GM23338 (cell line): ENCODE measurements at places on chromosomes 1 and 21. TPM values are rescaled to one million over a fixed set of nuclear protein-coding genes. Genes with fewer than 3 reads are reported as not detected.

The ZBTB18 gene
- total RNA-seq: 12.2 and 16.5 TPM in 2 replicates

The FAM167B gene
- total RNA-seq: 0.31 TPM in 1 of 2 replicates, not detected in the other

The LAX1 gene
- total RNA-seq: not detected in 2 replicates

The MSH4 gene
- 0.24 and 0.97 TPM in 2 replicates for total RNA-seq

The ZBED6 gene
- total RNA-seq: 4.8 and 9.0 TPM in 2 replicates

The RBM34 gene
- 51.8 and 55.1 TPM in 2 replicates for total RNA-seq

The SH2D1B gene
- total RNA-seq: not detected in 2 replicates

The MTHFR gene
- total RNA-seq: 21.6 and 26.4 TPM in 2 replicates

The GJA8 gene
- total RNA-seq: not detected in 2 replicates

The DNM3 gene
- total RNA-seq: 4.6 and 12.2 TPM in 2 replicates

The KIFAP3 gene
- total RNA-seq: 3.1 and 5.2 TPM in 2 replicates

The KIAA1614 gene
- 1.8 and 2.3 TPM in 2 replicates for total RNA-seq

The CYB561D1 gene
- 2.7 and 4.4 TPM in 2 replicates for total RNA-seq

The S100A8 gene
- not detected in 2 replicates for total RNA-seq

The E2F2 gene
- total RNA-seq: 2.6 and 3.4 TPM in 2 replicates

The TMEM52 gene
- total RNA-seq: 13.4 and 19.5 TPM in 2 replicates

The HSD3B2 gene
- not detected in 2 replicates for total RNA-seq

The SEC22B gene
- 14.2 and 17.8 TPM in 2 replicates for total RNA-seq

The HOOK1 gene
- total RNA-seq: 27.6 and 28.6 TPM in 2 replicates

DNA sequence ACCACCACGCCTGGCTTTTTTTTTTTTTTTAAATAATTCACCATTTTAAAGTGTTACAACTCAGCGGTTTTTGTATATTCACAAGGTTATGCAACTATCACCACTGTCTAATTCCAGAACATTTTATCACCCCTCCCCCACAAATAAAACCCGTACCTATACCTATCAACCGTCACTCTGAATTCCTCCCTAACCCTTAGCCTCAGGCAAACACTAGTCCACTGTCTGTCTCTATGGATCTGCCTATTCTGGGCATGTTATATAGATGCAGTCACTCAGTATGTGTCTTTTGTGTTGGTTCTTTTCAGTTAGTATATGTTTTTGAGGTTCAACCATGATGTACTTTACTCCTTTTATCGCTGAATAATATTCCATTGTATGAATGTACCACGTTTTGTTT is 19.3 kb upstream of the GRHL3 start:
- H3K27me3 ChIP-seq: no peaks in the 10 kb centered on the region
- H3K4me3 ChIP-seq: no peak overlapping the region
- peaks cover 12% of the 10 kb centered on the region for H3K4me1 ChIP-seq

GRCh38 chr1:55062801-55063576 is 23.6 kb downstream of the PCSK9 start:
- no peak overlapping the region for H3K4me3 ChIP-seq
- no peaks in the 10 kb centered on the region for H3K27me3 ChIP-seq
- no peak for DNase-seq
- peaks cover 56% of the 10 kb centered on the region for H3K36me3 ChIP-seq

- no peak for DNase-seq
- no peaks in the 10 kb centered on the region for H3K27me3 ChIP-seq
- no peaks in the 10 kb centered on the region for H3K36me3 ChIP-seq
- no peak overlapping the region for H3K27ac ChIP-seq
- no peak overlapping the region for H3K4me3 ChIP-seq
Observed at GRCh38 chr1:54581621-54582035, 33.6 kb downstream of the ACOT11 start.

GRCh38 chr1:145958734-145959133 is 917 bp upstream of the LIX1L start:
- H3K36me3 ChIP-seq: no peaks in the 10 kb centered on the region
- no peak overlapping the region for H3K27ac ChIP-seq
- H3K4me1 ChIP-seq: peaks cover 22% of the 10 kb centered on the region
- H3K27me3 ChIP-seq: peaks cover 89% of the 10 kb centered on the region
- H3K4me3 ChIP-seq: 0 out of 2 replicates have a peak overlapping the region, but pooled peaks have one; percentile 72

GRCh38 chr1:168979276-168979675 is 127.2 kb upstream of the ATP1B1 start:
- H3K36me3 ChIP-seq: no peaks in the 10 kb centered on the region
- DNase-seq: no peak
- no peak overlapping the region for H3K4me3 ChIP-seq
- no peaks in the 10 kb centered on the region for H3K27me3 ChIP-seq

GRCh38 chr1:23283667-23284602 is 60.1 kb downstream of the HNRNPR start:
- DNase-seq: no peak
- no peak overlapping the region for H3K4me3 ChIP-seq
- H3K4me1 ChIP-seq: no peaks in the 10 kb centered on the region
- H3K36me3 ChIP-seq: peaks cover 22% of the 10 kb centered on the region; the same call in 1 of the 2 replicates

GRCh38 chr1:55051621-55052020 is 12.3 kb downstream of the PCSK9 start:
- no peaks in the 10 kb centered on the region for H3K27me3 ChIP-seq
- no peak for DNase-seq
- H3K27ac ChIP-seq: peak overlapping the region; percentile 50; the same call in 1 of the 2 replicates
- no peak overlapping the region for H3K4me3 ChIP-seq
- H3K4me1 ChIP-seq: no peaks in the 10 kb centered on the region; the same call in 1 of the 2 replicates

- H3K27me3 ChIP-seq: peaks cover 45% of the 10 kb centered on the region
- no peak for DNase-seq
- peaks cover 41% of the 10 kb centered on the region for H3K4me1 ChIP-seq
- H3K27ac ChIP-seq: no peak overlapping the region
- H3K4me3 ChIP-seq: peak overlapping the region; percentile 92
Observed at GRCh38 chr1:203627398-203627797, 766 bp downstream of the ATP2B4 start.

- H3K27ac ChIP-seq: no peak overlapping the region
- H3K36me3 ChIP-seq: peaks cover 9% of the 10 kb centered on the region
- DNase-seq: no peak
- H3K4me3 ChIP-seq: no peak overlapping the region
- H3K27me3 ChIP-seq: no peaks in the 10 kb centered on the region
- H3K4me1 ChIP-seq: no peaks in the 10 kb centered on the region
Observed at GRCh38 chr1:233081735-233082134, 131.3 kb downstream of the NTPCR start.

DNA sequence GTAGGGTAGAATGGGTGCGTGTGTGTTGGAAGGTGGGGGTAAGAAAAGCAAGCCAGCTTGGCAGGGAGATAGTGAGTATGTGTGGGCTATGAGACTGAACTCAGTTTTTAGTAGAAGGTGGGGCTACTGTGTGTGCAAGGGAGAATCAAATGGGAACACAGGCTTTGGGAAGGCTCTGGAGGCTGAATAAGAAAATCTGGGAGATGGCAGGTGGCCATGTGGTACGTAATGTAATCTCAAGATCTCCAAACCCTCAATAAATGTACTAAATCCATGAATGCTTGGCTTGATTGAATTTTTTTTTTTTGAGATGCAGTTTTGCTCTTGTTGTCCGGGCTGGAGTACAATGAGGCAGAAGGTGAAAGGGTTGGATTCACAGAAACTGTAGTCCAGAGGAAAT is 3.5 kb upstream of the ZSCAN20 start:
- DNase-seq: no peak
- H3K27ac ChIP-seq: no peak overlapping the region
- peaks cover 7% of the 10 kb centered on the region; the same call in 1 of the 2 replicates for H3K4me1 ChIP-seq
- H3K4me3 ChIP-seq: no peak overlapping the region

- peaks cover 20% of the 10 kb centered on the region for H3K4me1 ChIP-seq
- no peak overlapping the region for H3K27ac ChIP-seq
- H3K27me3 ChIP-seq: no peaks in the 10 kb centered on the region
- H3K36me3 ChIP-seq: no peaks in the 10 kb centered on the region
- H3K4me3 ChIP-seq: no peak overlapping the region
- DNase-seq: no peak
Observed at GRCh38 chr1:19396280-19396679, 84.2 kb downstream of the SLC66A1 start.

DNA sequence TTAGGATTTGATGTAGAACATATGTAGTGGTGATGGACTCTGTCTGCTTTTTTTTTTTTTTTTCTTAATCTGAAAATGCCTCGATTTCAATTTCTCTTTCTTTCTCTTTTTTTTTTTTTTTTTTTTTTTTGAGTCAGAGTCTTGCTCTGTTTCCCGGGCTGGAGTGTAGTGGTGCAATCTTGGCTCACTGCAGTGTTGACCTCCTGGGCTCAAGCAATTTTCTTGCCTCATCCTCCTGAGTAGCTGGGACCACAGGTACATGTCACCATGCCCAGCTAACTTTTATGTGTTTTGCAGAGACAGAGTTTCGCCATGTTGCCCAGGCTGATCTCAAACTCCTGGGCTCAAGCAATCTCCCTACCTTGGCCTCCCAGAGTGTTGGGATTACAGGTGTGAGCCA is 17.4 kb downstream of the MAST2 start:
- no peaks in the 10 kb centered on the region for H3K4me1 ChIP-seq
- H3K4me3 ChIP-seq: no peak overlapping the region
- no peak overlapping the region for H3K27ac ChIP-seq
- H3K36me3 ChIP-seq: no peaks in the 10 kb centered on the region

DNA sequence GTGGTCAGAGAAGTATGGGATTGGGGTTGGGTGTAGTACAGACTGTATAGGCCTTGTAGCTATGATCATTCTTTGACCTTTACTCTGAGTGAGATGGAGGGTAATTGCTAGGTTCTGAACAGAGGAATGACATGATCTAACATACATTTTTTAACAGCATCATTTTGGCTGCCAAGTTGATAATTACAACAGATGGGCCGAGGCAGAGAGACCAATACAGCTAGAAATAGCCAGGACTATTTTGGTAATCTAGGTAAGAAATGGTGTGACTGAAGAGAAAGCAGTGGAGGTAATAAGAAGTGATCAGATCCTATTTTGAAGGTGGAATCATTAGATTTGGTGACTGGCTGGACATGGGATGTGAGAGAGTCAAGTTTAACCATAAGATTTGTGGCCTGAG is 43.5 kb downstream of the RPAP2 start:
- no peaks in the 10 kb centered on the region for H3K27me3 ChIP-seq
- H3K27ac ChIP-seq: no peak overlapping the region
- no peak overlapping the region for H3K4me3 ChIP-seq
- no peak for DNase-seq

GRCh38 chr1:93007941-93008577 is 46.8 kb upstream of the DIPK1A start:
- H3K4me3 ChIP-seq: no peak overlapping the region
- no peaks in the 10 kb centered on the region for H3K4me1 ChIP-seq
- DNase-seq: no peak
- no peaks in the 10 kb centered on the region for H3K27me3 ChIP-seq

DNA sequence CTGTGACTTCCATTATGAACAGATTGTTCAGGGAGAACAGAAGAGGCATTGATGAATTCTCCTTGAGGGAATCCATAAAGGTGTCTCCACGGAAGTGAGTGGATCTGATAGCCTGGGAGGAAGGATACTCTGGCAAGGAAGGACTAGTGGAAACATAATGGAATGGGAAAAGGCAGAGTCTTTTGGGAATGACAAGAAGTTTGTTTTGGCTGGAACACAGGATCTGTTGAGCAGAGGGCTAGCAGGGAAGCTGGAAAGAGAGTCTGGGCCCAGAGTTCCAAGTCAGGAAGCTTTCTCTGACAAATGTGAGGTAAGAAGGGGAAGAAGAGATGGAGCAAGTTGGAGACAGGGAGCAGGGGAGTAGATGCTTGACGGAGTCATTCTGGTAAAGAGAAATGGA is 8.1 kb downstream of the ADAMTS5 start:
- no peak overlapping the region for H3K4me3 ChIP-seq
- peaks cover 14% of the 10 kb centered on the region; the same call in 1 of the 2 replicates for H3K4me1 ChIP-seq
- no peaks in the 10 kb centered on the region for H3K27me3 ChIP-seq

- no peaks in the 10 kb centered on the region for H3K27me3 ChIP-seq
- no peaks in the 10 kb centered on the region for H3K4me1 ChIP-seq
- H3K27ac ChIP-seq: no peak overlapping the region
- H3K36me3 ChIP-seq: no peaks in the 10 kb centered on the region
- no peak for DNase-seq
- no peak overlapping the region for H3K4me3 ChIP-seq
Observed at GRCh38 chr1:228837817-228838716, 102.8 kb downstream of the RHOU start.

DNA sequence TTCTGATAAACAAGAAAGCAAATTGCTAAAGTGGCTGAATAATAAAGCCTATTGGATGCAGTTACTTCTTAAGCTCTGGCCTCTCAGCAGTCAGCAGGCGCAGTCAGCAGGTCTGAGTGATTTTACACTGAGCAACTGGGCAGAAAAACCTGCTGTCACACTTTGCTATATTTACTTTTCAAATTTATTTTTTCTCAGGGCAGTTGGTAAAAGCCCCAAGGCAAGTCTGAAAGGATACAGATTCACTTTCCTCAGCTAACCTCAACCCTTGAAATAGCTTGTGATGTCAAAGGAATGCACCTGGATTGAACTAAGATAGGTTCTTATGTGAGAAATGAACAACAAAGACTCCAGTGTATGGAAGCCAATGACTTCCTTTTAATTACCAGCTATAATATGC is 34.0 kb downstream of the ATP5PF start:
- H3K27ac ChIP-seq: no peak overlapping the region
- no peaks in the 10 kb centered on the region for H3K27me3 ChIP-seq
- no peaks in the 10 kb centered on the region for H3K4me1 ChIP-seq
- H3K36me3 ChIP-seq: no peaks in the 10 kb centered on the region
- DNase-seq: no peak

- no peaks in the 10 kb centered on the region for H3K36me3 ChIP-seq
- H3K27me3 ChIP-seq: no peaks in the 10 kb centered on the region
- DNase-seq: no peak
- H3K4me3 ChIP-seq: no peak overlapping the region
- H3K4me1 ChIP-seq: no peaks in the 10 kb centered on the region
Observed at GRCh38 chr1:229732061-229732460, 106.0 kb downstream of the URB2 start.

GRCh38 chr1:12387641-12388040 is 157.8 kb downstream of the VPS13D start:
- no peak overlapping the region for H3K4me3 ChIP-seq
- H3K4me1 ChIP-seq: no peaks in the 10 kb centered on the region
- H3K27ac ChIP-seq: no peak overlapping the region
- H3K27me3 ChIP-seq: no peaks in the 10 kb centered on the region
- DNase-seq: no peak

DNA sequence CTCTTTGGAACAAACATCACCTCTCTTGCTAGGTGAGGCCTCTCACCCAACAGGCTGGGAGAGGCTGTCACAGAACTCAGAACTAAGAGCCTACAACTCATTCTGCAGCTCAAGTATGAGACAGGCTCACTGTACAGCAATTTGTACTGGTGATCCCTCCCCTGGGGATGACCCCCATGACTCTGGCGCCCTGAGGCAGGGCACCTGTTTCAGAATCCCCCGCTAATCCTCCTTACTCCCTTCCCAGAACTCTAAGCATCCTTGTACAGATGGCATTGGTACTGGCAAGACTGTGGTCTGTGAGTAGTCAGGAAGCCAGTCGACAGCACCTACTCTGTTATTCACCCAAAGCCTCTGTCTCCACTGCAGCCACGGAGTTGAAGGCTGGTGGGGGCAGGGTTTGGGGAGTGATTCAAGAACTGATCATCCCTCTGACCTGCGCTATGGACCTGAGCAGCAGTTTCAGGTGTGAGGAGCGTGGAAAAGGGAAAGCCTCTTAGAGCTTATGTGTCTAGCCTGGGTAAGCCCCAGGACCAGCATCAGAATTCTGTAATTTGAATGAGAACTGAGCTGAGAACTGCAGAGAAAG is 655.5 kb downstream of the KIF26B start:
- no peak overlapping the region for H3K4me3 ChIP-seq
- no peaks in the 10 kb centered on the region for H3K4me1 ChIP-seq
- no peaks in the 10 kb centered on the region for H3K27me3 ChIP-seq

- DNase-seq: no peak
- no peak overlapping the region for H3K4me3 ChIP-seq
- peaks cover 24% of the 10 kb centered on the region for H3K4me1 ChIP-seq
- H3K36me3 ChIP-seq: no peaks in the 10 kb centered on the region
Observed at GRCh38 chr1:222097588-222097987, 355.7 kb upstream of the DUSP10 start.
